ENCODE measurements at places on chromosomes 11 and 22.

- DNase-seq = no peak
Measured at GRCh38 chr11:131089727-131090245, 173.5 kb upstream of the SNX19 start.

GRCh38 chr11:2251138-2251537 lies 19.2 kb downstream of the ASCL2 start:
- no peak for DNase-seq

DNA sequence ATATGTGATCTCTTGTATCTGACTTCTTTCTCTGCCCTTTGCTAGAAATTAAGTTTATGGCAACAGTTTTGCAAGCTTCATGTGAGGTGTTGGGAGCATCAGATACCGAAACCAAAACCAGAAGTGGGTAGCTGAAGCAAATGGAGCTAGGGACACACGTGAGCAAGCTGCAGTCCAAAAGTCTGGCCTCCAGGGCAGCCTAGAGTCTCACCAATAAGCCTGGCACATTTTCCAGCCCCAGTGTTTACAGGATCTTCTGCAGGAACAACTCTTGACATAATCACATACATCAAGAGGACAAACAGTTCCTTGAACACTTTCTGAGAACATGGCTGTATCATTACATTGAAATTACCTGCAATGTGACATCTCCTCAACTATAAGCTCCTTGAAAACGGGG lies 114.1 kb downstream of the LARGE1 start:
- no peak for DNase-seq

DNA sequence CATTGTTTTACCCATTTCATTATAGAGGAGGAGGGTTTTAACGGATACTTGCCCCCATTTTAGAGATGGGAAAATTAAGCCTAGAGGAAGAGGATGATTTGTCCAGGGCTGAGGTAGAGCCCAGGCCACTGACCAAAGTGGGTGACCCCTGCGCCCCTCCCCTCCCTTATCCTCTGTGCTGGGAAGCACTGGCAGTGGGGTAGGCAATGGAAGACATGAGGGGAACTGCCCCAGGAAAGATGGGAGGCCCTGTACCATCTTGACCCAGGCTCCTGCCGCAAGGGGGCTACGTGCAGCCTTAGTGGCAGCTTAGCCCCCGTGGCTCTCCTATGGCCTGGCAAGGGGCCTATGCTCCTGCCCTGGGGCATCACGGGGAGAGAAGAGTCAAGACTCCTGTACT lies 76.4 kb upstream of the MYOD1 start:
- DNase-seq = no peak

DNA sequence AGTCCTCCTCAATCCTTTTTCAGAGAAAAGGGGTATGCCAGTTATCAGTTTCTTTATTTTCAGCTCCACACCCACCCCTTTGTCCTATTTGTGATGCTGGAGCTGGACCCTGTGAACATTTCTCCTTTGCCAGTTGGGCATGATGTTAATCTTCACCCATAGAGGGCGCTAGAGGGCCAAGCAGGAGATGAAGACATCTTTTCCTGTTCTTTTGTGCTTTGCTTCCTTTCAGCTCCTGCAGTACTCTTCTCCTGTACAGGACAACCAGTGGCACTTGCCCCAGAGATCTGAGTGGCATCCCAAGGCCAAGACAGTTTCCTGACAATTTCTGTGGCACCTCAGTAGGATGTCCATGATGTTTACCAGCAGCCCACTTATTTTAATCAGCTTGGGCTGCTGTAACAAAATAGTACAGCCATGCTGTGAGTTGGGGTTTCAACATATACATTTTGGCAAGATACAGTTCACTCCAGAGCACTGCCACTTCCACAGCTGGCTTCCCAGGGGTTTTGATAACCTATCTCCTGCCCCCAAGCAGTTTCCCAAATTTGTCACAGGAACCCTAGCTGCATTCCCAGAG lies 4.6 kb downstream of the SAA2 start:
- DNase-seq = peak; percentile 74

DNA sequence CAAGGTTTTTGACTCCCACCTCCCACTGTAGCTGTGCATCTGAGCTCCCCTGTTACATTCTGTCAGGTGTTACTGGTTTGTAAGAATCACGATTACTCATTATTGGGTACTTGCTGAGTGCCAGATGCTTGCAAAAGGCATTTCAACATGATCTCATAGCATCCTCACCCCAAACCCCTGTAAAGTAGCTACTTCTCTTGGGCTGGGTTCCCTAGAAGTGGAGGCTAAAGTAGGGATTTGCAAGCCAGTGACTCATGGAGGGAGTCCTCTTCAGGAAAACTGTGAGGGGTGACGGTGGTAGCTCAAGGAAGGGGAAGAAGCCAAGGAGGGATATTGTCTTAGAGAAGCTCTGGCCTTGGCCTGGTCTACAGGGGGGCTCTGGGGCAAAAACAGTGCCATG lies 78.6 kb downstream of the TIMP3 start:
- no peak for DNase-seq
